ENCODE measurements at places on chromosomes 1 and 21.

- DNase-seq = no peak
Observed at GRCh38 chr21:33286076-33286475, 19.9 kb downstream of the IL10RB start.

- DNase-seq = peak; percentile 43
Observed at GRCh38 chr1:161044908-161045735, 655 bp downstream of the USF1 start.

DNA sequence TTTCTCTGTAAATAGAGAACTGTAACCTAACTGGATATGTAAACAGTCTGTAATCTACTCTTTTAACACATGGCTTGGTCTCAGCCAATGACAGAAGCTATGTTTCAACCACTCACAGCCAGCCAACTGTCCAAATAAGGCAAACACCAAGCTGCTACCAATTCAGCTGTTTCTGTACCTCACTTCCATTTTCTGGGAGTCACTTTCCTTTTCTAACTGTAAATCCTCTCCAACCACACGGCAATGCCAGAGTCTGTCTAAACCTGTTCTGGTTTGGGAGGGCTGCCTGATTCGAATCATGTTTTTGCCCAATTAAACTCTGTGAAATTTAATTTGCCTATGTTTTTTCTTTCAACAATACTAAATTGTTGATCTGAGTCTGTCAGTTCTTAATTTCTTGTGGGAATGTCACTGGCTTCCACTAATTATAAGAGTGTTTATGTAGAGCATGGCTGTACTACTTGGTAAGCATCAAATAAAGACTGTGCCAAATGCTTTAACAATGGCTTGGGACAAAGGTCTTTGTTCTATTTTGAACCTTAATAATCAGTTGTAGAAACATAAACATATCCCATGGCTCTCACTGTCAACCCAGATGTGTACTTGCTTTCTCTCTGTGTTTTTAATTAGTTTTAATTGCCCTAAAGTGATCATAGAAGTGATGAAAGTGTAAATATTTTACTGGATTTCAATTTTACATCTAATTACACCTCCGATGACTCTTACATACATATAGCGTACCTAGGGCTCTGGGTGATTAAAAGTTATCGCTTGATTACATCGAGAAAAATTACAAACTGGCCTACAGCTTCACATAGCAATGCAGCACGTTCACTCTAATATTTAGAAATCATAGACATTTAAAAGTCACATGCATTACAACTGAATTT, 1144.6 kb upstream of the TMPRSS15 start:
- no peak for DNase-seq

DNA sequence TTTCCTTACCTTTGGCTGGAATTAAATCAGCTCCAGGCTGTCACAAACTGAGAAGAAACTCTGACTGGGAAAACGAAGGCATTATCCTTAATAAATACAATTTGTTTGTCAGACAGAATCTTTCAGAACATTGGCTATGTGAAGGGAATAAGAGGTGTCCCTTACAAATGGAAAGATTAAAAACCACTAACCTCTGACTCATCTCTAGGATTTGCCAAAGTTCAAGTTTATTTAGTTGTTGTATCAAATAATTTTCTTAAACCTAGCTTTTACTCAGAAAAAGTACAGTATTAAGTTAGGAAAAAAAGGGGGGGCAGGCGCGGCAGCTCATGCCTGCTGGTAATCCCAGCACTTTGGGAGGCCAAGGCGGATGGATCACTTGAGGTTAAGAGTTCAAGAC, 15.7 kb downstream of the SERTAD4 start:
- no peak for DNase-seq

DNA sequence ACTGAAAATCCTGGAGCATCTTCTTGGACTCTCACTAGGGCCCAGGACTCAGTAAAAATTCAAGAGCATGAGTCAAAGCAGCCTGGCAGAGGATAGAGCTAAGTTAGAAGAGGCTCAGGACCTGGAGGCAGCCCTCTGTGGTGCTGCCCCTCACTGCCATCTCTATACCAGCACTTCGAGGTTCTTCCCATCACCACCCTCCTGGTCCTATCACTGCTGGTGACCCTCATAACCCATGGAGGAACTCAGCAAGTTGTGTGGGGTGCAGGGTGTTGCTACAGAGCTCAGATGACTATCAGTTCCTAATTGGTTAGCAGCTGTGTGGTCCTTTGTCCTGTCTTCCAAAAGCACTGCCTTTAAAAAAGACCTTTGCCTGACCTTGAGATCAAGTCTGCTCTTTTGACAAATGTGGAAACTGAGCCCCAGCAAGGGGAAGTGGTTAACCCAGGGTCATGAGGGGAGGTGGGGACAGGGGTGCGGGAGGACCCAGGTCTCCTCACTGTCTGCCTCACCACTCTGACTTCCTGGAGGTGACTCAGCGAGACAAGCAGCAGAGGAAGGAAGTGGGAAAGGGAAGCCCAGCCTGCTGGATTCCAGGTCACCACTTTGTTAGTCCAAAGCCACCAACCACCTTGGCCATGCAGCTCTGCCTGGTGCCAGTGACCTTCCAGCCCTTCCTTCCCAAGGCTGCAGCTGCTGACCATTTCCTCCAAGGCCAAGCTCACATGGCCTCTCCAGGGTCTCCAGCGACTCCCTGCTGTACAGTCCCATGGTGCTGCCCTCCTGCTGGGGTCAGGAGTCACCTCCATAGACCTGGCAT, 199.4 kb upstream of the EDN2 start:
- no peak for DNase-seq

- DNase-seq = no peak
Observed at GRCh38 chr1:202037706-202038296, 27.4 kb downstream of the ELF3 start.

- DNase-seq = no peak
Observed at GRCh38 chr1:77983997-77984355, 5.1 kb upstream of the FUBP1 start.

DNA sequence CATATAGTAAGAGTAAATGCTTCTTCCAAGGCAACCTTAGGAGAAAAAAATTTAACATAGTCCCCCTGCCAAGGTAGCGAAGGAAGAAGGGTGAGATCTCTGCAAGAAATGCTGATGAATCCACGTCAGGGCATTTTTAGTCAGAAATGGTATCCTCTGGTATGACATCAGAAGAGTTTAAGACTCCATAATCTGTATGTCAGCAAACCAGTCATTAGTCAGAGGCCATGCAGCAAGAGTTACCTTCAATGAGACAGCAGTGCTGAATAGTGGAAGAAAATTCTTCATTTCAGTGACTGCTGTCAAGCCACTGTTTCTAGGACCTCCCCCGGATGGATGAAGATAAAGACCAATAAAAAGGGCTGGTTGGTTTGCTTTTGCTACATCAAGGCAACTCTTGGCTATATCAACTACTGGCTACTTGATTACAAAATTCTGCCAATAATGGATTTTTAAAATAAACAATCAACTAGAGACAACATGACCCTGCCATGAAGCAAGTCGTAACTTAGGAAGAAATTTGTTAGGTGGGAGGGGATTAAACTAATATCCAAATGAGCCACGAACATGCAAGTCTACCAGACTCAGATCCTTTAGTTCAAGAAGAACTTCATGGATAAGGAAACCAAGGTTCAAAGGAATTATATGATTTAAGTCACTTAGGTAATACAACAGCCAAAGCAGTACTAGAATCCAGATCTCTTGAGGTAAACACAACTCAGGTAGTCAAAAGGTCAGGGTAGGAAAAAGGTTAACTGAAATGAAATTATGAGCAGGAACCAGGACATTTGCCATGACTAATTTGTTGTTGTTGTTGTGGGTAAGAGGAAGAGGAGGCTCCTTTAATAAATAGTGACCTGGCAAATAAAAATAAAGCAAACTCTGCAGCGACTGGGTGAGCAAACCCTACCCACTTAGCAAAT, 25.6 kb upstream of the GUCA2A start:
- no peak for DNase-seq

DNA sequence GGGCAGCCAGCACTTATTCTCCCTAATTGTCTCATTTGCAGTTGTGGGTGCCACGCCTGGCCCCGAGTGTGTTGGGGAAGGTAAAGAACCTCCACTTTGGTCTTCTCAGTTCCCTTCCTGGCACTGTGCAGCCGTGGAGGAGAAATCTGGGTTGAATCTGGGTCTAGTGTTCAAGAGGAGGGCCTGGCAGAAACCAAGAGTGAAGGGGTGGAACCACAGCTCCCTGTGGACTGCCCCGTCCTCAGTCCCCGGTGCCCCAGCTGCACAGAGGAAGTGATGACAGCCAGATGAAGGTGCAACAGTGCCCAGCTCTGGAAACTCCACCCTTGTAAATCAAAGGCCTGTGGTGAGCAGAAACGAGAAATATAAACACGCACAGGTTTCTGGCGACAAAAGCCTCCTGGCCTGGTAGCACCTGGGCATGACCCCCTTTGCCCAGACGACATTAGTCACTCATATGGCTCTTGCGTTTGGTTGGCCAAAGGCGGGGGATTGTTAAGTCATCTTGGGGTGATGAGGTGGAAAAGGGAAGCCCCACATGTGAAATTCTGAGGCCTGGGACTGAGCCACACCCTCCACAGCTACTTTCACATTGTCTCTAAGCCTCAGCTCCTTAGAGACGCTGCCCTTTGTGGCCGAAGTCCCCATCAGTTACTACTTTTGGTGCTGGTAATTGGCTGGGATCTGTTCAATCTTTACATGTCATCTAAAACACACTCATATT, 4.2 kb upstream of the ECE1 start:
- peak; percentile 85 for DNase-seq

DNA sequence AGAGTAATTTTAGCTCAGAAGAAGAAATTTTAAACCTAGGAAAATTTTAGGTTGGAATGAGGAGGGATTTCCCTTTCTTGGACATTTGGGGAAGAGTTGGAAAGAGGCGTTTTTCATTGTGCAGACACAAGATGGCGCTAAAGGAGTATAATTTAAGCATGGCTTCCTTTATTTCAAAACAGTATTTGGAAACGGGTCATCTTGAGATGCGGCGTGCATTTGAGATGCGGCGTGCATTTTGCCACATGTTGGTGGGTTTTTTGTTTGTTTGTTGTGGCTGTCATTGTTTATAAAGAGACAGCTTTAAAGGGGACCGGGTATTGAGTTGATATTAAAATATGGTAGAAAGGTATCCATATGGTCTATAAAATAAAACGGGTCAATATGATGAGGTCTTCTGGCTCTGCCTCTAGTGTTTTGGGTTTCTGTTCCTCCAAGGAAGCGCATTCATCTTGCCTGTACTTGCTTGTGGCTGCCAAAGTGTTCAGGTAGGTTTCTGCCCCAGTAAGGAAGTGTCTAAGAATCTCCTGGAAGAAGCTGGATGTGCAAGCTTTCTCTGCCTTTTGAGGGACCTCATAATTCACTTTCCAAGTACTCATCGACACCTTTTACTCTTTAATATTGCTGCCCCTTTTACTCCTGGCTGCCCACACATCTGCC, 210.3 kb downstream of the SLC35F3 start:
- DNase-seq = no peak

DNA sequence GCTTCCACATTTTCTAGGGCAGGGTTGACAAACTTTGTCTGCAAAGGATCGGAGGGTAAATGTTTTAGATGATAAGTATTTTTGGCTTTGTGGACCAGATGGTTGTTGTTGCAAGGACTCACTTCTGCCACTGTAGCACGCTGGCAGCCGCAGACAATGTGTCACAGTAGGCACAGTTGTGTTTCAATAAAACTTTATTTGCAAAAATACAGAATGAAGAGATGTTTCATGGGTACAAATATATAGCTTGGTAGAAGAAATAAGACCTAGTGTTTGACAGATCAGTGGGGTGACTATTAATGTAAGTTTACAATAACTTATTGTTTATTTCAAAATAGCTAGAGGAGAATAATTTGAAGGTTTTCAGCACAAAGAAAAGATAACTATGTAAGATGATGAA, 127.8 kb downstream of the GRIK3 start:
- DNase-seq = no peak

DNA sequence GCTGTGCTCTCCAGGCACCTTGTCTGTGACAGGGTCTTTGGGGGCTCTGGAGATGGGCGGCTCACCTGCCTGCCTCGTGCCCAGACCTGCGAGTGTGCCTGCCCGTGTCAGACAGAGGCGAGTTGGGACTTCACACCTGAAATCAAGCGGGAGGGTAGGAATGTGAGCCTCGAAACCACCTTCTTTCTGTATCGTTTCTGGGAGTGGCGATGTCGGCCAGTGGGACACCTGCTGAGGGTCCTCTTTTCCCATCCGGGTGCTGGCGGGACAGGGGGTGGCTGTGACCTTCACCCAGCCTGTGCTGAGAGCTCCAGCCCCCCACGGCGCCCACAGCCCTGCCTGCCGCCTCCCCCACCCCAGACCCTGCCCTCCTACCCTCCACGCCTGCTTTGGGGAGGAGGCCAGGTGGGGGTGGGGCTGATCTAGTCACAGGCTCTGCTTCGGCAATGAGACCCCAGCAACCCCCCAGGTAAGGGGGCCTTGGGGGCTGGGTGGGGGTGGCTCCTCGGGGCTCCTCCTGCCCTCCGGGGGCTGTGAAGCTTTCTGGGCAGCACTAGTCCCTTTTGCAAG, 15.6 kb upstream of the FAAP20 start:
- no peak for DNase-seq

GRCh38 chr1:201020721-201021629, 2.5 kb downstream of the KIF21B start:
- no peak for DNase-seq

DNA sequence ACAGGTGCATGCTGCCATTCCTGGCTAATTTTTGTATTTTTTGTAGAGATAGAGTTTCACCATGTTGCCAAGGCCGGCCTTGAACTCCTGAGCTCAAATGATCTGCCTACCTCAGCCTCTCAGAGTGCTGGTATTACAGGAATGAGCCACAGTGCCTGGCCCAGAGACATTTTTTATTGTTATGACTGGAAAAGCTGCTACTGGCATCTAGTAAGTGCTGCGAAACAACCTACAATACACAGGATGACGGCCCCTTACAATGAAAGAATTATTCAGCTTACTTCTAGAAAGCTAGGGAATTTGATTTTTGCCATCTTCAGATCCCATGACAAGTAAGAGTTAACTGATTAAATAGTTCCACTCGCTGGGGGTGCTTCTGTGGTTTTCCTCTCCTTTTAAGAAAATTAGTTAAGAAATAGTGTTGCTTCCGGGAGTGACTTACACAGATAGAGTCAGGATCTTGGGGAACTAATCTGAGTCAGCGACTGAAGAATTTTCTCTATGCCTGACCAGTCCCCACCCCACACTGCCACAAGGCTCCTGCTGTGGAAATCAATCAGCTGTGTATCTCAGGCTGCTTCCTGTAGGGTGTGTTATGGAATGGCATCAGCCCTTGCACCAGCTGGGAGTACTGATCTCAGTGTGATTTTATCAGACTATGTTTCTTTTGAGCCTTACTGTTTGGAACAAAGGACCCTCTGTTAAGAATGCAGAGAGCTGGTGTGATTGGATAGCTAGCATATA, 93.0 kb upstream of the BMP8A start:
- no peak for DNase-seq

- DNase-seq = no peak
Observed at GRCh38 chr1:227270554-227270953, 47.7 kb downstream of the CDC42BPA start.

DNA sequence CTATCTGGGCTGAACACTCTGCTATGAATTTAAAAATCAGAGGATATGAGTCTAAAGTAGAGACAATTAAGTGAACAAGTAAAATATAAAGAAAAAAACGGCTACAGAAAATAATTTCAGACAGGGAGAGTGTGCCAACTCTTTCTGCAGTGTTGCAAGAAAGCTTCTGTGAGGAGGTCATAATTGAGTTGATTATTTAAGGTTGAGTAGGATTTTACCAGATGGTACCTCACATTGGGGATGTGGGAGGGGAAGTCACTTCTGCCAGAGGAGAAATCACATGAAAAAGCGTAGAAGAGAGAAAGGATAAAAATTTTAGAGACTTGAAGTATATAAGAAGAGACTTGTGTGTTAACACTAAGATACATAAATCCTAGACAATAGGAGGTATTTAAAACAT, 238.0 kb upstream of the NCAM2 start:
- DNase-seq = no peak

GRCh38 chr1:99943223-99943794, 26.5 kb upstream of the SLC35A3 start:
- DNase-seq = no peak

- DNase-seq = no peak
Observed at GRCh38 chr1:66240491-66241484, 293.2 kb upstream of the SGIP1 start.
